Inflammatory macrophage (primary cell): ENCODE measurements at places on chromosomes 6 and 20.

DNA sequence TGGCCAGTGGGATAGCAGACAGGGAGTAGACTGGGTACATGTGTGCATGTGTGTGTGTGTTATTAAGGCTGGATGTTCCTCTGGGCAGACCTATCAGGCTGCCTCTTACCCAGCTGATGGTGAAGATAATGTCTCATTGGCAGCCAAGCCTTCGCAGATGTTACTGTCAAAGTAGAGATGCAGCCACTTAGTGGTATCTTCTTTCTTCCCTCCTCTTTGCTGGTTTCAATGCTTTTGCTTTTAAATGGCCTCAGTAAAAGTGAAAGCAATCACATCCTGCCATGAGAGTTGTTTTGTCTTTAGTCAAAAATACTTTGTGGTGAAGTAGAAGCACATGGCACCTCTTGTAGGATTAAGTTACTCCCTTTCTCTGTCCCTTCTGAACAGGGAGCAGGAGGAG lies 57.5 kb downstream of the SNRNP48 start:
- no peak for DNase-seq

DNA sequence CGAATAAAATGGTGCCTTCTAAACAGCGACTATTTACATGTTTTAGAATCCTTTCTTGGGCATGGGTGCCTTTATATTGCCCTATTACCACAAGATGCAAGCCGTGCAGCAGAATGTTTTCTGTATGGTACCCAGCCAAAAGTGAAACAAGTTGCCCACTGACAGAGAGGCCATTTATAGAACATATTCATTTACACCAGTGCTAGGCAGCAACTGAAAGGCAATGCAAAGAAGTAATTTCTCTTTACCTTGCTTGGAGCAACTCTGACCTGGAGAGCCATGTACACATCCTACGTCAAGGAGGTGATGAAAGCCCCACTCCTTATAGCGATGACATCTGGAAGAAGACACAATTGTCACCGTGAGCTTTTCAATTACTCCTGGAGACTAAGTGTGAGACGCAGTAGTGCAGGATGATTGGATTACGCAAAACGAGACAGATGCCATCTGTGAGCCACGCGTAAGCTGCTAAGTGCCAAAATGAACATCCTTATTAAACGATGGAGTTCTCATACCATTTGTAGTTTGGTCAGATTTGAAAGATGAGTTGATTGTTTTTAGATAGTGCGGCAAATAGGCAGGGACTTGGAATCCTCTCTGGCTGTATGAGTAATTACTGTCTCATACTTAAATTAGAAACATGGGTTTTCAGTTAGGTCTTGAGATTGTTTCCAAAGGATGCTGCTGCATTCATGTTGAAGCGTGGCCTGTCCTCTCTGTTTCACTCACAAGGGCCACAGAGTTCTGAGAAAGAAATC lies at the start of gene TMEM244:
TSS of gene TMEM244 (minus strand) at position 408 of the 758 bp plus-strand sequence. CDS start at position 281, 127 bp downstream.
- DNase-seq: no peak

- DNase-seq: no peak
Measured at GRCh38 chr6:150981095-150981494, 115.6 kb downstream of the MTHFD1L start.

DNA sequence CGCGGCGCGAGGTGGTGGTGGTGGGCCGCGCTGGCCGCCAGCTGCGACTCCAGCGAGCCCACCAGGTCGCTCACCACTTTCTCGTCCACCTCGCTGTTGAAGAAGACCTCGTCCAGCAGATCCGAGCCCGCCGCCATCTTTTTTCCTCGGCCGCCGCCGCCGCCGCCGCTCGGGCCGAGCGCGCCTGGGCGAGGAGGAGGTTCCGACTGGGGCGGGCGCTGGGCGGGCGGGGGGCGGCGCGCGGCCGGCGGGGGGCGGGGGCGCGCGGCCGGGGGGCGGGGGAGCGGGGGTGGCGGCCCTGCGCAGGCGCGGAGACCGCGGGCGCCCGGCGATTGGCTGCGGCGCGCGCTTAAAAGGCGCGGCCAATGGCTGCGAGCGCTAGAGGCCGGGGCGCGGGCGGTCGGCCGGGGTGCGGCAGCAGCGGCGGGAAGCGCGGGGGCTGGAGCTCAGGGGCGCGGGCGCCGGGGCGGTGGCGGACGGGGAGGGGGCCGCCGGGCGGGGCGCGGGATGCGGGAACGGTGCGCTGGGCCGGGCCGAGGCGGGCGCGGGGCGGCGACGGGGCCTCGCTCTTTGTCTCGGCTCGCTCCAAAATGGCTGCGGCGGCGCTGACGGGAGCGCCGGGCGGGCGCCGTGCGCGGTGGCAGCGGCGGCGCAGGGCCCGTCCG lies at the start of gene TAF4:
TSS of gene TAF4 (minus strand) at position 208 of the 665 bp plus-strand sequence. CDS start at position 137, 71 bp downstream.
- DNase-seq: peak; percentile 86

GRCh38 chr20:31868853-31869672 lies 1.3 kb downstream of the DUSP15 start:
- DNase-seq: no peak

- DNase-seq: no peak
Measured at GRCh38 chr6:57019434-57019833, 27.1 kb upstream of the KIAA1586 start.

DNA sequence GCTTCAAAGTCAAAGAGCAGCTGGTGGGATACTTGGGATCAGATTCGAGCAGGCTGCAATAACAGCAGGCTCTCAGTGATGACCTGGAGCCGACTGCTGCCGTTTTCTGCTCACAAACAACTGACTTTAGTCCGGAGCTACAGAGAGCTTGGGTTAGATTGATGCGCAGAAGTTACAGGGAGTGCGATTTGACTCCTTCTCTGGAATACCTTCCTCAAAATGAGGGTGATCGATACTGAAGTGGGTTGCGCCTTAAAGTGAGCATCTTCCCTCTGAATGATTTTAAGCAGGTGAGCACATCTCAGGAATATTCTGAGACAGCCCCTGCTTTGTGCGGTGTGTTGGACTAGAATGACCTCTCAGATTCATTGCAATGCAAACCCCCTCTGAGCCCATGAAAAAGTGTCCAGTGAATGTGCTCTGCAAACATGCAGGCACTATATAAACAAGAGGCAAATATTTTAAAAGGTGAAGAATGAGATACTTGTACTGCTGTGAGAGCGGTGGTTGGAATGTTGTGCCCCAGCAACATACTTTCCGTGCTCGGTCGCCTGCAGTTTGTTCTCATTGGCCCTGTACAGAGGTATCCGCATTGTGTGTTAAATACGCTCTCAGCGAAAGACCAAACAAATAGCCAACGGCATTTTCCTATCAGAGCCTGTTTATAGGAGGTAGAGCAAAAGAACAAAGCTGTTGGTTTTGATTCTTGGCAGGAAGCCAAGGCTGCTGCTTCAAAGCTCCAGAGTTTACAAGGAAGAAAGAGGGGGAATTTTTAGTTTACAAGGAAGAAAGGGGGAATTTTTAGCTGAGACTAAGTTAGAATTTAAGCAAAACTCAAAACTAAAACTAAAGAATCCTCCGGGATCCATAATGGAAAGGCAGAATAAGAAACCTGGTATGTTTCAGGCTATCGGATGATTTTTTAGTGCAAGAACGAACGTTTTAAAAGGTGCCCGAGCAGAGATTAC lies 67.7 kb downstream of the PHACTR2 start:
- DNase-seq: no peak

DNA sequence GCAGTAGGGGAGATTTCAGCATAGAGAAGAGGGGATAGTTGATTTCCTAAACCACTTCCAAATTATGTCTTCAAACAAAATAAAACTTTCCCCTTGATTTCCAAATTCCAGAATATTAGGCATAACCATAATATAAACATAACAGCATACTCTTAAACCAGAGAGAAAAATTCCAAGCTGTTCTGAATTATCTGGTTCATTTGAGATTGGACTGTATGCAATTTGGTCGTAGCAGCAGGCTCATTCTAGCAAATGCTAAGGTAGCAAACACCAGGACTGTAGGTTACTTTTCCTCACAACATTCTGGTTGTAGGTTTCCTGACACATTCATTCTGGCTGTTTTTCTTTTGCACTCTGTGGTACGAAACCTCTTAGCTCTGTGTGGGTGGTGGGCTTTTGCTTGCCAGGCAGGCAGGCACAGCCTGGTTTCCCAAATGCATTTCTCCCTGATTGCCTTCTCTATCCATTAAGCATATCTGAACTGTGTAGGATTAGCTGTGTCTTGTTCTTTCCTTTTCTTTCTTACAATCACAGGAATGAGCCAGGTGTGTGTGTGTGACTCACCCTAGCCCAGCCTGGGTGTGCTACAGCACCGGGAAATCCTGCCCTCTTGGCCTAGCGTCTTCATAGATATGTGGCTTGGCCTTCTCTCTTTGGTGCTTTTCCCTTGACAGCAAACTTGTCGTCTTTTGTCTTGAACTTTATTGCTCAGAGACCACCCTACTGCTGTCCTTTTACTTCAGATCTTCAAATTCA lies 77.1 kb downstream of the JARID2 start:
- no peak for DNase-seq

DNA sequence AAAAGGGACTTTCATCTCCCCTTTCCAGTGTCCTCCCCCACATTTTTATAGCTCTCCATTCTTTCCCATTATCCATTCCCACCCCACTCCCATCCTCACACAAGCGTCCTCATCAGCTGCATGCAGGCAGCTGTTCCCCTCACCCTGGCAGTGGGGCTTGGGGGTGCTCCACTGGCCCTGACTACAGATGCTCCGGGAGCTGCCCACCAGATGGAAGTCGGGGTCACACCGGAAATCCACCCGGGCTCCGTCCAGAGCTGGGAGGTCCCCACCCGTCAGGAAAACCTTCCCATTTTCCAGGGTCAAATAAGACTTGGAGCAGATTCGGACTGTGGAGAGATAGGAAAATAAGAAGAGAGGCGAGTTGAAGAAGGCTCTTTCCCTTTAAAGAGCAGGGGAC lies 2.7 kb downstream of the GABBR1 start:
- no peak for DNase-seq

GRCh38 chr6:79648328-79648727 lies 17.2 kb downstream of the SH3BGRL2 start:
- DNase-seq: no peak

DNA sequence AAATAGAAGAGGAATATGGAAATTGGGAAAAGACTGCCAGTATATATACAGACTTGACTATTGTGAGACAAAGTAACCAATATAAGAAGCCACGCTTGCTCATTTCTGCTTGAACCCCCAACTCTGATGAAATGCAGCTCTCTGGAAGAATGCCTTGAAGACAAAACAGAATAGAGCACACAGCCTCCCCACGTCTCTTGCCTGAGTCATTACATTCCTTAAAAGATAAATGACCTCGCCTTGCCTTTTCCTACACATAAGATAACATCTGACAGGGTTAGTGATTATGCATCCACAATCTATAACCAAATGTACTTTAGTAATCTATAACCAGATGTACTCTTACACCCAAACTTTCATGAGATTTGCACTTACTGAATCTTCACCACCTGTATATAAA lies 141.1 kb upstream of the EEF1E1 start:
- no peak for DNase-seq

DNA sequence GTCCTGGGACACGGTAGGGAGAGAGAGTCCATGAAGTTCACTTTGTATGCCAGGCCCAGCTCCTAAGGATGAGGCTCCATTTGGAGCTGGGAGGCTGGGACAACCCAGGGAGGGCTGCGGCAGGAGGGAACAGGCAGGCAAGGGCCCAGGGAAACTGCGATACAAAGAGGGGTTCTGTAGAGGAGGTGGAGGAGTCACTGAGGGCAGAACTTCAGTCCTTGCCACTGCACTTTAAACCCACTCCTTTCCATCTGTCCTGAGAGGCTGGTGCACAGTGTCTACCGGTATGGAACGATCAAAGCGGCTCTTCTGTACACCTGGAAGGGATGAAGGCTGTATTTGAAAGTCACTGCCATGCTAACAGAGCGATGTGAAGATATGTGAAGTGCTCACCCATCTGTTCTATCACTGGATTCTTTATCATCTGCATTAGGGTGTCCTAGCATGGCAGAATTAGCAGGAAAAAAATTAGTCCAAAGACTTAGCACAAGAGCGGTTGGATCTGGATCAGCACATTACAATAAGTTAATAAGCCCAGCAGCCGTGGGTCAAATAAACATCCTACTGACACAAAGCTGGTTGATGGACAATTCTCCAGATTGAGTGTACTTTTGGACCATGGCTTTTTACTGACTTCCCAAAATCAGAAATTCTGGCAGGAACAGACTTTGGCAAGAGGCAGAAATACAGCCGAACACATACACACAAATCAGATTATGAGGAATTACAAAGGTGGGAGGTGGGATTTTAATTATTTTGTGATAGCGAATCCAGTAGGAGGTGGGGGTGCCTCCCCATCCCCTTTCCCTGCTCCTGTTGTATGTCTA lies 20.9 kb upstream of the ZFAND3 start:
- no peak for DNase-seq

DNA sequence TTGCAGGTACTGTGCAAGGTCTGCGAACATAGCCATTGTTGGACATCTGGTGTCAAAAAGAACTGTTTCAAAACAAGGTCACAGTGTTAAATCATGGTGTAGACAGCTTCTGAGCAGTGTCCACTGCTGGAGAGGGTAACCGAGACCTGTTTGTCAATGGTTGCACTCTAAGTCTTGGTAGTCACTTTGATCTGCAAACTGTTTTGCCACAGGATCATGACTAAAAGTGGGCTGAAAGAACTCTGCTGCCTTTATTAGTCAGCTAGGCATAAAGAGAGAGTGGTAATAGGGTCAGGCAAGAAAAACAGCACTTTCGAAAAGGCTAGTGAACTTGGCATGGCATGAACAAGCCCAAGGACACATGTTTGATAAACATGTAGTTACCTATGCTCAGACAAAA lies 552.3 kb upstream of the CITED2 start:
- no peak for DNase-seq

GRCh38 chr20:20225325-20226043 lies 142.4 kb upstream of the INSM1 start:
- no peak for DNase-seq

DNA sequence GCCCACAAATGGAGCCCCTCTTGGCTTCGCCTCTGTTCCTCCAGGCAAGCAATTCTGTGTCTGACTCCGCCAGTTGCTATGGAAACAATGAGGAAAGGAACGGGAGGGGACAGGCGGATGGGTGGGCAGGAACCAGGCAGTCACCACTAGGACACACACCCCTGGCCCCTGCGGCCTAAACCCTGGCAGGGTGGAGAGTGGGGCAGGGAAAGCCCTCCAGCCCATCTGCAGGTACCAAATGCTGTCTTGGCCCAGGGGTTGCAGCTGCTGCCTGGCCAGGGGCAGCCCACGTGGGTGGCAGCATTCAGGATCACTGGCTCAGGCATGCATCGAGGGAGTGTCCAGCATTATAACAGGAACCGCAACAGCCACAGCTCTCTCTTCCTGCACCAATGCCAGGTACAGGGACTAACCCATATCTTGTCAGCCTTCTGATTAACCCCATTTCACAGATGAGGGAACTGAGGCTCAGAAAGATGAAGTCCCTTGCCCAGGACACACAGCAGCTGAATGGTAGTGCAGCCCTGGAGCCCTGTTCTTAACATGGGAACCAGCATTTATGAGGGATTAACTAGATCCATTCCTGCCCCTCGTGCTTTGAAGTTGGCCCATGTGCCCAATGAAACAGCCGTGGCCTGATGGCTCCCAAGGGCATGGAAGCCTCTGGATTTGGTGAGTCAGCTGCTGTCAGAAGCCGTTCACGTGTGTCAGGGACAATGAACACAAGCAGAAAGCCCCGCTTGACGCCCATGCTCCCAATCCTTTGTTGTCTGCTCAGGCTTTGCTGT lies 66.3 kb downstream of the NOL4L start:
- DNase-seq: no peak
